Amniotic stem cell (primary cell): ENCODE measurements at places on chromosomes 16 and 17.

DNA sequence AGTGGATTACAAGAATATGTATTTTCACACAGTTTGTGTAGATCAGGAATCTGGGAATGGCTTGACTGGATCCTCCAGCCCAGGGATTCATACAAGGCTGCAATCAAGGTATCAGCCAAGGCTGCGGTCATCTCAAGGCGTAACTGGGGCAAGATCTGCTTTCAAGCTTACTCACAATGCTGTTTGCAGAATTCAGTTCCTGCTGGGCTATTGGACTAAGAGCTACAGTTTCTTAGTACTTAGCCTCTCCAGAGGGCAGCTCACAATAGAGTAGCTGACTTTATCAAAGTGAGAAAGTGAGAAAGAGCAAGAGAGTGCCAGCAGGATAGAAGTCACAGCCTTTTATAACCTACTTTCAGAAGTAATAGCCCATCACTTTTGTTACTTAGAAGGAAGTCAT, 211.0 kb downstream of the MAP2K6 start:
- no peak for DNase-seq

DNA sequence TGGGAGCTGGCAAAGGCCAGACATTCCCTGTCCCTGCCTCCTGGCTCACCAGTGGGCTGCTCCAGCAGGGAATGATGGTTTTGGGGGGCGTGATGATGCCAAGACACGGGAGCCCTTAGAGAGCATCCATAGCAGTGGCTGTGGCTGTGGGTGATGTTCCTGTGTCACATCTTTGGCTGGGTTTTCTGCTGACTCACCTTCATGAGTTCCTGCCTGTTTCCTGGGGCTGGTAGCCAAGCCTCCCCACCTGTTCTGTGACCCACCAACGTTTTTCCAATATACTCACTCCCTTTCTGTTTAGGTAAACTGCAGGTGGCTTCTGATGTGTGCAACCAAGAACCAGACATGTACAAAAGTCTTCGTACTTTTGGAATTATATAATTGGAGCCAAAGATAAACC, 16.5 kb upstream of the NF1 start:
- DNase-seq: no peak

DNA sequence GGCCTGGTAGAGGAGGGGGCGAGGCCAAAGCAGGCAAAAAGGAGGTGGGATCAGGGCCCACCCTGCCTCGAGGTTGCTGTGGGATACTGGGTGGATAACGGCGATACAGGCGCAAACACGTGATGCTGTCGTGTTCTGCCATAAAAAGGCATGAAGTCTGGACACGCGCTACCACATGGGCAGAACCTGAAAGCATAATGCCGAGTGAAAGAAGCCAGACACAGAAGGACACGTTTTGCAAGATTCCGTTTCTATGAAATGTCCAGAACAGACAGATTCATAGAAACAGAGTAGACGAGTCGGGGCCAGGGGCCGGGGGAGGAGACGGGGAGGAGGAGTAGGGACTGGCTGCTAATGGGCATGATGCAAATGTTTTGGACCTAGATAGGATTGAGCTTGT, 43.5 kb downstream of the ZDHHC7 start:
- DNase-seq: no peak

GRCh38 chr16:68283801-68284598, 19.7 kb downstream of the SLC7A6 start:
- DNase-seq: no peak

DNA sequence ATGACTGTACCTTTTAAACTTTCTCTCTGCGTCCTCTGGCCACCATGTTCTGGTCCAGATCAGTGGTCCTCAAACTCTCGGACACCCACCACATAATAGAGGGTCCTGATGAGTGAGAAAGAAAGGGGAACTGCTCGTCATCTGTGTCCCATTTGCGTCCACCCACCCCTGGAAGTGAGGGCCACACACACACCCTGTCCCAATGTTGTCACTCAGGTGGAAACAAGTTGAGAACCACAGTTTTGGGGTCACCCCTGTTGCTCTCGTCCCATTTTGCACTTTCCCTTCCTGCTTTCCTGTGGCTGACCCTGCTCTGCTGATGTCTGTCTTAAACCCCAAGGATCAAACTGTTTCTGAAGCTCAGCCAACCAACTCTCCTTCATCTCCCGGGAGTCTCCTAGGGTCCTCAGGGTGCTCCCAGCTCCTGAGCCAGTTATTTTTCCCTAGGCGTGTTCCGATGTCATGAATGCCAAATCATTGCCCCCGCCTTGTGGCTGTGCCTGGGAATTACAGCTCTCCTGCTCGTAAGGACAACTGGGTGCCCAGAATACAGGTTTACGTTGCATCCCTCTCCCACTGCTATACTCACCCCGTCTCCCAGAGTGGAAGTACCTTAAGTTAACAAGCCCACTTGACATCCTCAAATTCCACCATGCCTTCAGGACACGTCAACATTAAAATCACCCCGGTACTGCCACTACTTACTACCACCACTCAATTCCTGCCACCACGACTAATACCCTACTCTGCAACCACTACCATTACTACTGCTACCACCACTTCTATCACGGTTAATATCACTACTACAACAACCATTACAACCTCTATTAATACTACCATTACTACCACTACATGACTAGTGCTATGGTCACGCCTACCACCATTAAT, 26.0 kb upstream of the HNF1B start:
- DNase-seq: peak; percentile 35

DNA sequence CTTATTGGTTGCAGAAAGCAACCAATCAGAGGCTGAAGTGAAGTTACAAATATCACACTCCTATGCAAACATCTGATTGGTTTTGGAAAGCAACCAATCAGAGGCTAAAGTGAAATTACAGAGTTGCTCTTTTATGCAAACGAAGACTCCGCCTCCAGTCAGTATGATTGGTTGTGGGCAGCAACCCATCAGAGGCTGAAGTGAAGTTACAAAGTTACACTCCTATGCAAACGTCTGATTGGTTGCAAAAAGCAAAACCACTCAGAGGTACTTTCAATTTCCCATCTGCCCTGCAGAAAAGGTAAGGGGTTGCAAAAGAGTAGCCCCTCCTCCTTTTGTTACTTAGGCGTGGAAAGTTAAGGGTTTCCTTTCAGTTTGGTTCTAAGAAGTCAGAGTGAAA, 697.3 kb downstream of the MAF start:
- no peak for DNase-seq
